ENCODE measurements at places on chromosomes 13 and 19.

- no peak for DNase-seq
Measured at GRCh38 chr13:85590231-85590931, 208.8 kb downstream of the SLITRK6 start.

GRCh38 chr13:98688373-98688772 is 64.1 kb downstream of the SLC15A1 start:
- peak; percentile 22 for DNase-seq

DNA sequence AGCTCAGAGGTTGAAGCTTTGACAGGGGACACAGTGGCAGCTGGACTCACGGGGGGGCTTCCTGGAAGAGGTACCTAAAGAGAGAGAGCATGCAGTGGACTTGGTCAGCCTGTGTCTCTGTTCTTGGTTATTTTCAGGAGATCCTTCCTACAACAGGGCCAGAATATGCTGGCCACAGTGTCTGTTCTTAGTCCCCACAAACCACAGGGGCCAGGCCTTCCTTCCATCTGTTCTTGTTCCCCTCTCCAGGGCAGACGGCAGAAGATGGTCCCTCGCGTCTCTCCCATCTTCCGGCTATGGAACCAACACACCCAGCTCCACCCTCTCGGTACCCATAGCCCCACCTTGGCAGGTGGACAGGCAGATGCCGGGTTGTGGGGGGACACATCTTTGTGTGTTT is 24.8 kb downstream of the MAST3 start:
- no peak for DNase-seq

DNA sequence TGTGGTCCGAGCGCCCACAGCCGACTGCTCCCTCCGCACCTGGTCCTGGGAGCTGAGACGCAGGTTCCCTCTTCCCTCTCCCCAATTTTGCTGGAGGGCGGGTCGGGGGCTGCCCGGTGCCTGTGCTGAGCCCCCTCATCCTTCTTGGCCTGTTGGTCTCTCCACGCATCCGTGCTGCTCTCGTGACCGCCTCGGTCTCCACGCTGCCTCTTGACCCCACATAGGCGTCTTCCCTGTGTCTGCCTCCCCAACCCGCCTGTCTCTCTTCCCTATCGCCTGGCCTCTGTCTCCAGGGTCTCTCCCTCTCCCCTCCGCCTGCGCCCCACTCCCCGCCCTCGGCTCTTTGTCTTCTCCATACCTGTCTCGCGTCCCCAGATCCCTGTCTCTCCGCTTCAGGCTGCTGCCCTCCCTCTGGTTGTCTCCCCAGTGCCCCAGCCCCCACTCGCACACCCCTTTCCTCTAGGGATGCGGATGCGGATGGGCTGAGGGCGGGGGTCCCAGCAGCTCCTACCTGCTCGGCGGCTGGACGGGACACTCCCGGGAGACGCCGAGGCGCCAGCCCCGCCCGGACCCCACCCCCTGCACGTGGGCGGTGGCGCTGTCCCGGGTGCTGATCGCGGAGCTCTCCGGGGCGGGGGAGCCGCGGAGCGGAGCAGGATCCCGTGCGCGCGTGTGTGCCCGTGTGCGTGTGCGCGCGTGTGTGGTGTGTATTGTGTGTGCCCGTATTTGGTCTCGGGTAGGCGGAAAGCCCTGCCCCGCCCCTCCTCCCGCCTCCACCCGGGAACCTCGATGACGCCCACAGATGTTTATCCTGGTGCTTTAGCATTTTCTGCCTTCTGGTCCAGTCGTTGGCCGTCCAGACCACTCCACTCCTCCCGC is at the start of gene SYT5:
Gene SYT5 (minus strand): TSS at position 684 of the 879 bp plus-strand sequence. CDS start 1,248 bp downstream, outside the sequence.
- DNase-seq = no peak

GRCh38 chr13:23871616-23872220 is 17.5 kb downstream of the MIPEP start:
- peak; percentile 63 for DNase-seq

- DNase-seq = peak; percentile 14
Measured at GRCh38 chr13:83449668-83450395, 432.4 kb downstream of the SLITRK1 start.
